ENCODE measurements at places on chromosomes 2 and 18.

DNA sequence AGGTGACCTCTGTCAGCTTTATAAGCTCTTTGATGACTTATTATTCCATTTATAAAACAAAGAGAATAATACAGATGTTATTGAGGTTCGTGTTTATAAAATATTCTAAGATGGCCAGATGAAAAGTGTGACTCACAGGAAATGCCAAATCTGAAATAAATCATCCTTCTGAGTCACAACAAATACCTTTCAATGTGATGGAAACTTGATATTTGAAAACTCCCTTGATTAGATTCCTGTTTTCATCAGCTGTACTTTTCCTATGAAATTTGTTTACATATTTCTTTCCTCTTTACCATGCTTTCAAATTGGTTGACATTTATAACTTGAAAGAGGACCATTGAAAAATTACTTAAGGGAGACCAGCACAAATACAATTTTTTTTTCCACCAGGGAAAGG, 30.6 kb upstream of the PPP1R1C start:
- no peak for DNase-seq

GRCh38 chr2:136234261-136234660, 116.3 kb upstream of the CXCR4 start:
- DNase-seq, result no peak

DNA sequence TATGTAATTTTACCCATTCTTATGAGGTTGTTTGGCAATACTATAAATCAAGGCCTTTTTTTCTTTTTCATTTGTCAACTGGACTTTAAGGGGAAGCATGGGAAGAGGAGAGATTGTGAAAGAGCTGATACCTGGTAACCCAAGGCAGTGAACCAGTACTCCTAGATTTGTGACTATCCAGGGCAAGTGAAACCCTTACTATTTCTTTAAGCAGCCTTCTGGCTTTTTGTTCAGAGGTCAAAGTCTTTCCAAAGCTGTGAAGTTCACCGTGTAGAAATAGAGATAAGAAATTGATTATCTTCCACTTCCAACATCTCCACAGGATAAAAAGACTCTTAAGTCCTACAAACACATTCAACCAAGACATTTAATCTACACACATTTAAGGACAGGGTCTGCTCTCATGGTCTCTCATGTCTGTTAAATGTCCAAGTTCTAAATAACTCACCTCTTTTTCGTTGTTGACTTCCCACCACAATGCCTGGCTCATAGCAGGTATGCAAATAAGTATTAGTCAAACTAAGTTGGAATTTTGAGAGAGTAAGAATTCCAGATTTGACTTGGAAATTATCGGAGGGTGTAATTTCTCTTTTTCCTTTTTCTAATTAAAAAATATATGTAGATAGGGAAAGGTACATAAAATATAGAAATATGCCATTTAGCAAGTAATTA, 485.8 kb downstream of the STK39 start:
- no peak for DNase-seq

- DNase-seq, result no peak
These were observed 92.2 kb downstream of the STPG4 start for GRCh38 chr2:47062681-47063537.

DNA sequence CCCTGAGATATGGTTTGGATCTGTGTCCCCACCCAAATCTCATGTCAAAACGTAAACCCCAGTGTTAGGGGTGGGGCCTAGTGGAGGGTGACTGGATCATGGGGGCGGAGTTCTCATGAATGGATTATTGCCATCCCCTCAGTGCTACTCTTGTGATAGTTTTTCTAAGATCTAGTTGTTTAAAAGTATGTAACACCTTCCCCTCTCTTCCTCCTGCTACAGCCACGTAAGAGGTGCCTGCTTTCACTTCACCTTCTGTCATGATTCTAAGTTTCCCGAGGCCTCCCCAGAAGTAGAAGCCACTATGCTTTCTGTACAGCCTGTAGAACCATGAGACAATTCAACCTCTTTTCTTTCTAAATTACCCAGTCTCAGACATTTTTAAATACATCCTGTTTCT, 16.9 kb downstream of the PUM2 start:
- DNase-seq, result no peak

DNA sequence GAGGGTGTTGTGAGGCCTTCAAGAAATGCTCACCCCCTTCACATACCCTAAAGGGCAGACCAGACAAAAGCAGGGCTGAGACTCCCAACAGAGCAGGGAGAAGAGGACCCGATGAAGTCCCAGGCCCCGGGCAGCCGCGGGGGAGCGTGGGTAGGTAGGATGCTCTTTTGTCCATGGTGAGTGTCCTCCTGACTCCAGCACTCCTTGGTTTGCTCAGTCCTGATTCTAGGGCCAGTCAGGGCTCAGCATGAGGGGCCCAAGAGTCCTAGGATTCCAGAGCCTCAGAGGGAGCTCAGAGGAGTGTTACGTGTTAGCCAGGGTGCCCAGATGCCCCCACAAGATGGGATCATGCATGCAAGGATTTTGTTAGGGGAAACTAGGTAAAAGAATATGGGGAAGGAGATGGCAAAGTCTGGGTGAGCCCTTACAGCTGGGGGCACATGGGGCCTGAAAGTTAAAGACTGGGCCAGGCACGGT, 64.8 kb downstream of the SMAD7 start:
- DNase-seq, result no peak

DNA sequence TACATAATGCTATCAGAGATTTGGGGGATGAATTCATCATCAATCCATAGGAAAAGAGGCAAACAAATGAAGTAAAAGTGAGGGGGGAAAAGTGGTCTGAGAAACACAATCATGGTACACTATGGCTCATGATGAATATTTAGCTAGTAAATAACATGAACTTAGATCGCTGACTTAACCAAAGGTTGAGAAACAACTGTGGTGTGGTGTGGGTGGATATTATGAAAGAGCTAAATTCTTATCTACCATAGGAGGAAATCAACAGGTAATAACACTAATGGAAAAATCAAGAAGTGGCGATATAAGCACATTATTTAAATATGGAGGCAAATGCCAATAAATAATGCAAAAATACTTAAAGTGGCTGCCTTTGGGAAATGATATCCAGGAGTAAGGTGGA, 12.2 kb upstream of the TPRKB start:
- DNase-seq, result no peak

DNA sequence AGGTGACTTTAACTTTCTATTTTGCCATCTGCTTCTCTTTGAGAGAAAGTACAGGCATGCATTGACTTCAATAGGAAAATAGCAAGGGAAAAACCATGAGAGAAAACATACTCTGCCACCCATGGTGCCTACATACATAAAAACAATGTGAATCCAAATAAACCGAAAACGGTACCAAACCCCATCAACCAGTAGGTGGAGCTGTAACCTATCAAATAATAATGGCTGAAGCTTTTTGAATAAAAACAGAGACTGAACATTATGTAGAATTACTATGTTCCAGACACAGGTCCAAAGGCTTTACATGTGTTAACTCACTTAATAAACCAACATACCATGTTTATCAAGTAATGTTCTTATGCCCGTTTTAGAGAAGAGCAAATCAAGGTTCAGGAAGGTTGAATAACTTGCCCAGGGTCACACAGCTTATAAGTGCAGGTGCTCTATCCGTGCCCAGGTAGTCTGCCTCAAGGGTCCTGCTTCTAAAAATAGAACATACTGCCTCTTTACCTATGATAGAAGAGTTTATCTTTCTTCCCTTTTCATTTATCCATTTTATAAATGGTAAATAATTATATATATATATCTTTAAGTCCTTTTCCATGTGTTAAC, 293.9 kb upstream of the SYT4 start:
- DNase-seq, result no peak

DNA sequence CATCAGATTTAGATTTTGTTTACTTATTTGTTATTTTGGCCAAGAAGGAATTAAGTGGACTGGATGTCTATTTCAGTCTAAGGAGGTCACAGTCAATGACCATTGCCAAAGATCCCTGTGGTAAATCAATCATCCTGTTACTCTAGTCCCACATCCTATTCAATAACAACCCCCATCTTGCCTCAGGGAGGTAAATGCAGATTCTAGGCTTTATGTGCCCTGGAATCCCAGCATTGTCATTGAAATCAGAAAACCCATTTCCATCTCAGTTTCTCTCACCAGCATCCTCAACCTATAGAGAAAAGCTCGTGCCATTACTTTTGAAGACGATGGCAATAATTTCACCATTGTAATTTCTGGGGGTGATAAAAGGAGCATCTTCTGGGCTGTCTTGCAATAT, 71.8 kb downstream of the SKA1 start:
- no peak for DNase-seq

DNA sequence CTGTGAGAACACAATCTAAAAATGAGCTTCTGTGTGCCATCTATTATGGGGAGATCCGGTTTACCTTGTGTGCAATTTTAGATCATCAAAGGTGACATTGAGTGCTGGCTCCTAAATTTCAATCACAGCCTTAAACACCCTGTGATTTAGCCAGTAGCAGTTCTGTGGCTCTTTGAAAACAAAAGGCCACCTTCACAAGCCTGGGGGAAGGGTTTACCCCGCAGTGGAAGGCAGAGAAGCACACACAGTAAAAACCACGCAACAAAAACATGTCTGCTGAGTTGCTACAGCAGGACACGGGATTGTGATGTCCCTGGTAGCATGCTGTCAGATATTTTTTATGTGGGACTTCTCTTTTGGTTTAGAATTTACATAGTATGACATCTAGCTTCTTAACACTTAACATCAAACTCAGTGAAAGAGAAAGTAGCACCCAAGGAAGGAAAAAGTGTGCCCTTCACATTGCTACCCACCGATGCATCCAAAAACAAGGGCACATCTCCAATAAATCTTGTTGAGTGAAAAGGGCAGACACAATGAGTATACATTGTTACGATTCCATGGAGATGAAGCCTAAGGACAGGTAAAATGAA, 56.1 kb upstream of the RNF152 start:
- no peak for DNase-seq

DNA sequence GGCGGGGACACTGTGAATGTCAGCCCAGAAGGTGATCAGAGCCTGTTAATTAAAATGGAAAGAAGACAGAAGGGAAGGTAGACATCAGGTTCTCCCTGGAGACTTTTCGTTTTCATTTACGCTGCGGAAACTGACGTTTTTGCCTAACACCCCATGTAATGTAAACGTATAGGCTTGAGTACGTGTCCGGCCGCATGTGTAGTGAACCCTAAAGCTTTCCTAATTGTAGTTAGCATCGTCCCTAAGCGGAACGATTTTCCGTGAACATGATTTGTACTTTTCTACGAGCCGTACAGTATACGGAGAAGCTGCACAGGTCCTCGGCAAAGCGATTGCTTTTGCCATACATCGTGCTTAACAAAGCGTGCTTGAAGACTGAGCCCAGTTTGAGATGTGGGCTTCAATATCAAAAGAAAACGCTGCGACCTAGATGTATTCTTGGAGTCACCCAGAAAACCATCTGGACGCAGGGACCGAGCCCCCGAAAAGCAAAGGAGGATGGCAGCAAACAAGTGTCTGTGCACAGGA, 284 bp downstream of the TIMM21 start:
- DNase-seq, result no peak

DNA sequence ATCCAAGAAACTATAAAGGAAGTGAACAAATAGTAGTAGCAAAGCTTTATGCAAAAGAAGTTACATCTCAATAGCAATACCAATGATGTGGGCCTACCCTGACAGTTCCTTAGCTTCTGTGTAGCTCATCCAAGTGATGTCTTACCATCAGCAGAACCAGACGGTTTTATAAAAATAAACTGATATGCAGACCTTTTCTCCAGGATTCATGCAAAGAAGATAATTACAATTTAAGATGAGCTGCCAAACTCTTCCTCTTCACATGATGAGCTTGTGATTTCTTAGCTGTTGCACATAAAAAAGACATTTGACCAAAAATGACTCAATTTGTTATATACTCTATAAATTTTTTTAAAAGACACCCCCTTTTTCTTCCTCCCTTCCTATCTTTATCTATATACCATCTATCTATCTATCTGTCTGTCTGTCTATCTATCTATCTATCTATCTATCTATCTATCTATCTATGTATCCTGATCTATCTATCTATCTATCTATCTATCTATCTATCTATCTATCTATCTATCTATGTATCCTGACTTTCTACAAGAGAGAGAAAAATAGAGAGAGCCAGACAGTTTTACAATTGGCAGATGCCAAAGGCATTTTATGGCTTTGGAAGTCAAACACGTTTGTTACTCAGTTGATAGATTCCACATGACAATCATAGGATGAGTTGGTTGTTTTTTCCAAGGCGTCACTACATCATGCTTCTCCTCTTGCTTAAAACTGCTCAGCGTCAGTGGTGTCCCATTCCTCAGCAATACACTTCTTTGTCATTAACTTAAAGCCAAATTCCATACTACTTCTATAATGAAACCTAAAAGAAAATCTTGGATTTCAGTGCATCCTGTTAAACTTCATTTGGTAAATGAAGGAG, 65.9 kb upstream of the ACTR3 start:
- DNase-seq, result no peak

GRCh38 chr18:37327063-37327577, 238.5 kb downstream of the CELF4 start:
- DNase-seq, result no peak

DNA sequence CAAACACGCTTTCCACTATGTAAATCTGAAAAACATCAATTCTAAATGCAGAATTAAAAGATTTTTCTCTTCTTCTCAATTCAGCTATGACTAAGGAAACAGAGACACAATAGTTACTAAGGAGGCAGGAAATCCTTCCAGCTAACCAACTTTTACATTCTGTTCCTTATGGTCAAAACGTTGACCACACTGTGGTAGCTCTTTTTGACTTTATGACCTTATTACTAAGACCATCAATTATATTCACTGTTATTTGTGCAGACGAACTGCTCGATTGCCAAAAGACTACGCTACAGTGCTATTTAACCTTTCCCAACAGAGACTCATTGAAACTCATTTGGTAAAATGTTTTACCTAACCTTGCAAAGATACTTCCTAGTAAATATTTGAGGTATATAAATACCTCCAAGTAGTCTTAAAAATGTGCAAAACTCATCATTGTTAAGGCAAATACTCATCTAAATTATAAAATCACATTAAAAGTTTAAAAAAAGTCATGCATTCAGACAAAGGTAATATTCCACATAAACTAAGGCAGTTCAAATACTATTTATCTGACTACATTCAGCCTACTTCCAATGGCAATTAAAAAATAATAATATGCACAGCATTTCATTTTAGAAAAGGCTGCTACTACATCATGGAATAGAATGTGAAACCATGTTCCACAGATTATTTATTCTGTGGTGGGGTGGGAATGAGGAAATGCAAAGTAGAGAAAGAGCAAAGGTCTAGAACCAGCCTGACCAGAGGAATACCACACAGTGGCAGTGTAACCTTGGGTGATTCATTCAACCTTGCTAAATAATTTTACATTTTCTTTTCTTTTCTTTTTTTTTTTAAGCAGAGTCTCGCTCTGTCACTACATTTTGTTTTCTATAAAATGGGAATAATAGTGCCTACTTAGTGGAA, 139.9 kb downstream of the THADA start:
- DNase-seq, result no peak

GRCh38 chr2:96599941-96600340, 38.2 kb downstream of the KANSL3 start:
- no peak for DNase-seq

DNA sequence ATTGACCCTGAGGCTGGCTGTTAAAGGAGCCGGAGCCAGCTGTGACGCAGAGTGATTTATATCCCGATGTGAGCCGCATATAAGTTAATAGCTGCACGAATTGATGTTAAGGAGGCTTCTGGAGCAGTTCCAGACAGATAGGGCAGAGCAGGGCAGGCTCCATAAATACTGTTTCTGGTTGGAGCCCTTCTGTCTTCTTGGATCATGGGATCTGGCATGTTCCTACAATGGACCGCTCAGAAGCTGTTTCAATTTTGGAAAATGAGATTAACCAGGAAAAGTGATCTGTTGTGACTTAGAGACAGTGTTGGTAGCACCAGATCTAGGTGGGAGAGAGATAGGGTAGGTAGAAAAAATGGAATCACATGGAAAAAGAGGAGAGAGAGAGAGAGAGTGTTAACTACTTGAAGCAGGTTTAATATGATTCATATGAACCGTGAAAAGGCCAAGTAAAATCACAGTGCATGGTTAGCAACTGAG, 4.8 kb upstream of the IGFBP5 start:
- no peak for DNase-seq

Data from stimulated activated CD8-positive, alpha-beta memory T cell treated with anti-CD3 and anti-CD28 coated beads, Interleukin-4, amount 100 ng/mL, for 1 hour (primary cell).